ENCODE measurements at places on chromosomes 12 and 14. TPM values are rescaled to one million over a fixed set of nuclear protein-coding genes. Genes with fewer than 3 reads are reported as not detected.

Gene TAS2R30
- 2.2 TPM for total RNA-seq

Gene SOX5
- 7.8 TPM for total RNA-seq

Gene ESR2
- total RNA-seq = 0.29 TPM

Gene ARMH4
- 5.0 TPM for total RNA-seq

Gene GLRX5
- 48.6 TPM for total RNA-seq

Gene ACOT4
- total RNA-seq = 0.50 TPM

Gene ATP2B1
- 25.3 TPM for total RNA-seq

Gene SLC25A47
- total RNA-seq = not detected

Gene HAL
- total RNA-seq = not detected

Gene FLRT2
- total RNA-seq = 2.5 TPM

Data from esophagus muscularis mucosa (tissue), 4 donors.